ENCODE measurements at places on chromosomes 4 and X.

DNA sequence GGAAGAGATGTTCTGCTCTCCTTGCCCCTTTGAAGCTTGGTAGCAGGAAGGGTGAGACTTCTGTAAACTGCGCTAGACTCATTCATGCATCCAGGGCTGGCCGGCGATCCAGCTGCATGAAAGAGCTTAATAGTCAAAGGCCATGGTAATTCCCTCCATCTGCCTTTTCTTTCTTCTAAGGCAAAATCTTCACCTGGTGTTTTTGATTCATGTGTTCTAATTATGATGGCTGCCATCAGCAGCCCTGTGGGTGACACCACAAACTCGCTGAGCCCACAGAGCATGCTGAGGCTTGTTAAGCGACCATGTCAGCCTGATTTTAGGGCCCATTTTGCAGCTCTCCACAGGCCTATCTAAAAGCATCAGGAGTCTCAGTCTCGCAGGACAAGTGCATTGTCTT lies 450.1 kb upstream of the TENM3 start:
- DNase-seq, result no peak

DNA sequence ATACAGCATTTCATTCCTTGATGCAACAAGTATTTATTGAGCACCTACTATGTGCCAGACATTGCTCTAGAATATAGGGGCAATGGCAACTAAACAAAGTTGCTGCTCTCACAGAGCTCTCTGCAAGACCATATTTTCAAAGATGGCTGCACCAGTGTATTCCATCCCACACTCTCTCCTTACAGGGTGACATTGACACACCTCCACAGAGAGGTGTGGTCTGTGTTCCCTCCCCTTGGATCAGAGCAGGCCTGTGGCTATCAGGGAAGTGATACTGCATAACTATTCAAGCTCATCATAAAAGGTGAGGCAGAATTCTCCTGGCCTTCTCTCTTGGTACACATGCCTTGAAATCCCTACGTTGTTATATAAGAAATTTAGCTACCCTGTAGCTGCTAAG lies 95.3 kb upstream of the SOD3 start:
- no peak for DNase-seq

DNA sequence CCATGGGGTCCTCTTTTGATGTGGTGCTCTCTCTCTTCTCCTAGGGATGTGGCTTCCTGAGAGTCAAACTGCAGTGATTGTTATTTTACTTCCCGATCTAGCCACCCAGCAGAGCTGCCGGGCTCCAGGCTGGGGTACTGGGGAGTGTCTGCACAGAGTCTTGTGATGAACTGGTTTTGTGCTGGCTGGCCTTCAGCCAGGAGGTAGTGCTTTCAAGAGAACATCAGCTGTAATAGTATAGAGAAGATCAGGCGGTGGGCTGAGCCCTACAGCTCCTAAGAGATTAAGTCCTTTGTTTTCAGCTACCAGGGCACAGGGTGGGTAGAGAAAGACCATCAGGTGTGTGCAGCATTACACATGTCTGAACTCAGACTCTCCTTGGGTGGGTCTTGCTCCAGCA lies 59.0 kb upstream of the AGTR2 start:
- no peak for DNase-seq

DNA sequence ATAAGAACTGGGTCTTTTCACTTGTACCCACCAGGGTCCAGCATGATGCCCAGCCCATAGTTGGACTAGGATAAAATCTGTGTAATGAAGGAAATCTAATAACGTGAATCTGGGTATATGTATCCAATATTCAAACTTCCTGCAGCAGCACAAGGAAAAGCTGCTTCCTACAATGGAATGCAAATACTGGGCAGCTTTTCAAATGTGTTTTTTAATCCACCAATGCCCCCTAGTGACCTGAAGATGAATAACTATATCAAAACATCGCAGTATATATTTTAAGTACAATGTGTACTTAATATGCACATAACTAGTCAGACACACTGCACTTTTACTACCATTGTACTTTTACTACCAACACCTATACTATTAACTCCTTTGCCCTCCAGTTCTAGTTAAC lies 5.3 kb downstream of the APOO start:
- no peak for DNase-seq

- no peak for DNase-seq
Observed at GRCh38 chrX:12771445-12772069, 19.7 kb upstream of the PRPS2 start.

GRCh38 chr4:188612659-188613058 lies 473.4 kb downstream of the TRIML1 start:
- no peak for DNase-seq

DNA sequence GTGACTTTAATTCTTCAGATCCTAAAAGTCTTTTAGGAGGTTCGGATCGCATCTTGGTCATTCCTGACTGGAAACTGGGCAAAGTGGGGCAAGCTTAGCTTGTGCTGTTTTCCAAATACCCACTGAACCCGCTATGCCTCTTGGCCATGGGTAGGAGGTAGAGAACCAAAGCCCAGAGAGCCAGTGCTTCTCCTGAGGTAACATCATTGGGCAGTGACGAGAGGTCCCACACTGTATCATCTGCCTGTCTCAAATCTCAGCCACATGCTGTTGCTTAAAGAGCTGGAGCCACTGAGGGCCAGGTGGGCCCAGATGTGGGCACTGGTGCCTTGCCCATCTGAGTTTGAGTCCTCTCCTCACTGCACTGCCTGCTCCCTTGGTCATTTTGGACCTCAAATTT lies 68.2 kb downstream of the SLC2A9 start:
- DNase-seq, result no peak

- DNase-seq, result no peak
Observed at GRCh38 chr4:54395013-54395527, 166.0 kb downstream of the PDGFRA start.
